ENCODE measurements at places on chromosomes 4 and X.

DNA sequence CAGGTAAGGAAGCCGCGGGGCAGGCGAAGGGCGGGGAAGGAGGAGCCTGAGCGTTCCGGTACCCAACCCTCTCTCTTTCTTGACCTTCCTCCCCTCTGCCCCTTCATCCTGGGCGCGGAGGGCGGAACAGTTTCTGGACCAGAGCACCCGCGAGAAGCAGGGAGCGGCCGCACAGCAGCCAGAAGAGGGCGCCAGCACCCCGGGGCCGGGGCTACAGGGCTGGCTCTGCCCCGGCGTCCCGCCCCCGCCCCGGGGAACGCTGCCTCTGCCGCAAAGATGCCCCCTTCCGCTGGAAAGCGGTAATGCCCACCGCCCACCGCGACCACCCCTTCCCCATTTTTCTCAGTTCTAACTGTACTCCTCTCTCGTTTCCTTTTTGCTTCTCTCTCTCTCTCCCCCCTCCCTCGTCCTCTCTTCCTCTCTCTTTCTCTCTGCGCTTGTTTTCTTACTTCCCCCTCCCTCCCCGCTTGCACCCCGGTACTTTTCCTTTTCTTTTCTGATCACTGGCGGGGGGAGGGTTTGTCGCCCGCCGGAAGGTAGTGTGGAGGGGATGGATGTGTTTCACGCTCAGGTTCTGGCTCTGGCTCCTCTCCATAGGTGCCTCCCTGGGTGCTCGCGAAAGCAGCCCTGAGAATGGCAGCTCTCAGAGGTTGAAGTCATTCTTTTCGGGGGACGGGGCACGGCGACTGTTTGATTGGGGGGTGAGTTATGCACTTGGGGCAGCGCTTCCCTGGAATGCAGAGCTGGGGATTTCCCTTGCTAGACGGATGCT, 13.1 kb upstream of the PRDM8 start:
- DNase-seq, result peak; percentile 94

DNA sequence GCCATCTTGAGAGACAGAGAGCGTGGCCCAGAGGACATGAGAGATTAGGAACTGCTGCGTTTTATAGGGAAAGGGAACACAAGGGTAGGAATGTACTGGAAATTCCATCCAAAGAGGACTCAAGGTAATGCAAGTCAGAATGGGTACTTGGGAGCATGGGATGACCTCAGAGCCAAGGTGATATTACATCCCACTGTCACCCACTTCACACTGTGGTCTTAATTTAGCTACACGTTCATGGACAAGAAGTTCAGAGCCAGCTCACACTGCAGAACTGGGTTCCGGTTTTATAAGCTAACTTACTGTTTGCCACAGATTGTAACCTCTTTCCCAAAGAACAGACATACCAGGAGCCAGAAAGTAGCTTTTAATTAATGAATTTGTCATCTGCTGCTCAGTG, 244.7 kb downstream of the CBR4 start:
- DNase-seq, result no peak

GRCh38 chr4:112136551-112136950, 8.7 kb upstream of the FAM241A start:
- DNase-seq, result no peak

DNA sequence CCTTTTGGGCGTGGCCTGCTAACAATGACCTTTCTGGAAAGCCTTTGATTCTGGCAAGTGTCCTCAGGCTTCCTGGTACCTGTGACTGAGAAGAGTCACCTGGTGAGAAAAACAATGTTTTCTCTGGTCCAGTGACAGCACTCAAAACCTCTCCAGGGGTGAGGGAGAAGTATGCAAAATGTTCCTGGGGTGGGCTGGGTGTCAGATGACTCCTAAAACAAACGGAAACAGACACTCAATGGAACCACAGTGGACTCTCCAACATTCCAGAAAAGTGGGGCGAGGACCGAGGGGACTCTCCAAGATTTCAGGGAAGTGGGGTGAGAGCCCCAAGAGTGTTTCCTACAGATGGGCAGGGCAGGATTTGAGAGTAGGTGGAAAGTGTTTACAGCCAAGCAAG, 69.5 kb downstream of the ANAPC4 start:
- DNase-seq, result no peak

- no peak for DNase-seq
These were observed 1.9 kb downstream of the GRPEL1 start for GRCh38 chr4:7066006-7066405.

DNA sequence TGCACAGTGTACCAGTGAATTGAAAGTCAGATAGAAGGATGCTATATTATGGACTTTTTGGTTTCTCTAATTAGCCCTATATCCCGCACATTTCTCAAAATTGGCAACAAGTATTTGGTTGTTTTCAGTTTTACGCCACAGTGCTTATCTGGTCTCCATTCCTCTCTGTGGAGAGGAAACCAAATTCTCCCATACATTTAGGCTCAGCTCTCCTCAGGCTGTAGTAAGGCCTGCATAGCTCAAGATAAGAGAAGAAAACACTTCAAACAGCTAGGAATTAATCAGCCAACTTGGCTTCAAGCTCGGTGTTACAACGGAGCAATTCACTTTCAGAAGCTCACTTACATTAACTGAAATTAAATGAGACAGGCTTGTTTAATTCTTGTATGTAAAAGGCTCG, 263.2 kb downstream of the PDHA2 start:
- DNase-seq, result no peak
